GM12892 (cell line): ENCODE measurements at places on chromosomes 7 and 10.

DNA sequence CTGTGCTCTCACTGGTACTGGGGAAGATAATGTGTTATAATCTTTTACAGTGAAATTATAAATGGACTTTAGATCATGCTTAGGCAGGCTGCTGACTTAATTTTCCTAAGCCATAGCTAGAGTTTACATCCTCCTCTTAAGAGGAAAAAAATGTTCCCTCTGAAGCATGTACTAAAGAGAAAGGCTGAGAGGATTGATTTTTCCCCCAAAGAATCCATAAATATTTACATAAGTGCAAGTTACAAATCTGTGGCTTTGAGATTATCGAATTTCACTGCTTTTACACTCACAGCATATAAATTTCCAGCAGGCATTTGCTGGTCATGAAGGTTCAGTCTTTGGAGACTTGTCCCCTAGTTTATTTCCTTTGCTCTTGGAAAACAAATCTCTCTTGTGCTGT, 43.7 kb downstream of the CREB5 start:
- no peak for DNase-seq

- no peak for DNase-seq
These were observed 32.7 kb downstream of the LDB3 start for GRCh38 chr10:86700851-86701617.

GRCh38 chr7:38524786-38525185, 106.4 kb downstream of the AMPH start:
- DNase-seq: no peak

DNA sequence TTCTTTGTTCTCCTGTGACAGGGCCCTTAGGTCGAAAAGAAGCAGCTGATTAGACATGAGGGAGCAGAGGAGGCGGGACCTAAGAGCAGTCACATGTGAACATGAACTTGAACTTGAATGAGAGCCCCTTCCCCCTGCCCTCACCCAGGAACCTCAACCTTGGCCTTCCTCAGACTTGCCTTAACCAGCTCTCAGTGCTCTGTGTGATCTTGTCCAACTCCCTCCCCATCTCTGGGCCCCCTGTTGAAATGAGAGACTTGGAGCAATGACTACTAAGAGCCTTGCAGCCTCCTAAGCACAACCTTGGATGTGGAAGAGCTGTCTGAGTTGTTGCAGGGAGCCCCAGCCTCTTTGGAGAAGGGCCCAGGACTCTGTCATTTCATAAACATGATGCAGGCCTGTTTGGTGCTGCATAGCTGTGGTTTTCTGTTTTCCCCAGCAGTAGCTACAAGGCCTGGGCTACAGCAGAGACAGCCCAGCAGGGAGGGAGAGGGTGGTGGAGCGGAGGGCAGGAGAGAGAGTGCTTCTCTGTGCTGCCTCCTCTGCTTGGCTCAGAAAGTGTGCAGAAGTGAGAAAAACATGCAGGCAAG, 123.9 kb upstream of the ZMIZ1 start:
- no peak for DNase-seq

DNA sequence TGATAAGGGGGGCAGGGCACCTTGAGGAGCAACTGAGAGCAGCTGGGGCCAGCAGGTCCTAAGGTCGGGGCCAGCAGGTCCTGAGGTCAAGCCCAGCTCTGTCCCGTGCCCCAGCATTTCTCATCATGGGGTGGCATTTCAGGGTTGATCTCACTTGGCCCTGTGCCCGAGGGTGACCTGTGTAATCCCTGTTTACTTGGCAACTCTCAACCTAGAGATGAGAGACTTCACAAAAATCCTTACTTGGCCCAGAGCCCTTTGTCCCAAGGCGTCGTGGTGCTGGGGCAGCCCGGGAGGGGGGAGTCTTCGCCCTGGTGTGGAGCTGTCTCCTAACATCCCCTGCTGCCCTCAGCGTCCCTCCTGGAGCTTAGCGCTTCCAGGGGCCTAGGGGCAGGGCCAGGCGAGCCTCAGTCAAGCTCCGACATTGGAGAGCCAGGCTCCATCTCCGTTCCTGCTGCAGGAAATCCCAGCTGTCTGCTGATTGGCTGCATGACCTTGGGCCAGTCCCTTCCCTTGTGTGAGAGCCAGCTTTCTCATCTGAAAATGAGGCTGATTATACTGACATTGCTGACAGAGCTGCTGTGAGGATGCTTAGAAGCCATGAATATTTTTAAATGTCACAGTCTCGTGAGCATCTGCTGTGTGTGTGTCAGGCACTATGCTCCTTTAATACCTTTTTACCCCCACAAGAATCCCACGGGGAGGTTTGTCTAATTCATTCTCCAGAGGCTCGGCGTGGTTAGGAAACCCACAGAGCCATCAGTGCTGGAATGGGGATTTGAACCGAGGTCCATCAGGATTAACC, 94.3 kb downstream of the ZMIZ1 start:
- DNase-seq: no peak

GRCh38 chr10:44960482-44961229, 1.1 kb downstream of the RASSF4 start:
- DNase-seq: no peak
